ENCODE measurements at places on chromosomes 4 and X.

DNA sequence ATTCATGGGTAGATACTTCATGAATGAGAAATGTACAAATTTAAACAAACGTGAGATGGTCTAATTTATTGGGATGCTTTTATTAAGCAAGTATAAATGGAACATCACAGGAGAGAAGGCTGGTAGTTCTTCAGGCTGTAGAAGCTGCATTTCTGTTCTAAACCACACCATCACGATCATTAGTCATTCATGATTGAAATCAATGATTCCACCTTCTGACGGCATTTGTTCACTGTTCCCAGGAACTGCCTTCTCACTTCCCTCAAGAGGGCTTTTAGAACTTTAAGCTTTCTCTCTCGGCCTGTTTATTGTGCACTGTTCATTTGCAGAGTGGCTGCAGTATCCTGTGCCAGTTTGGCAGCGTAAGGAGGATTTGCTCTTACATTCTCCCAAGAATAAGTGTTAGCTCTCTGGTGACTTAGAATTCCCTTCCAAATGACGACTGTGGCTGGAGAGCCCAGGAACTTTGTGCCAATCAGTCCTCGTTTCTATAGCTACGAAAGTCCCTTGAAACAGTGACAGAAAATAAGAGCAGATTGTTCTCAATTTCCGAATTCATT is 54.7 kb downstream of the MFAP3L start:
- no peak for DNase-seq

DNA sequence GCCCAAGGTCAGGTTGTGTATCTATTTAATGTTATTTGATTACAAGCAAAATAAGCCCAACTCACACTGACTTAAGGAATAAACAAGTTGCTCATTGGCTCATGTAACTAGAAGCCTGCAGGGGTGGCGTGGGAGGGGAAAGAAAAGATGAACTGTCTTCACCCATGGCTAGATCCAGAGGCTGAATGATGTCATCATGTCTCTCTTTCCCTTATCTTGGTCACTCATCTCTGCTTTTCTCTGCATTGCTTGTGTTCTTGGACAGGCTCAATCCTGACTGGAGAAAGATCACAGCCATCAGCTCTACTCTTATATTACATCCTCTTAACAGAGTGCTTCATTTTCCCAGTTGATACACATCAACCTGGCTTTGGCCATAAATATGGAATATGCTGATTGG is 290.0 kb upstream of the DIAPH2 start:
- DNase-seq, result no peak

- DNase-seq, result no peak
Observed at GRCh38 chr4:171812665-171813525, at the start of gene GALNTL6. GALNTL6 (plus strand) TSS chr4:171813404.

GRCh38 chr4:66558651-66559050 is 888.4 kb upstream of the EPHA5 start:
- no peak for DNase-seq

DNA sequence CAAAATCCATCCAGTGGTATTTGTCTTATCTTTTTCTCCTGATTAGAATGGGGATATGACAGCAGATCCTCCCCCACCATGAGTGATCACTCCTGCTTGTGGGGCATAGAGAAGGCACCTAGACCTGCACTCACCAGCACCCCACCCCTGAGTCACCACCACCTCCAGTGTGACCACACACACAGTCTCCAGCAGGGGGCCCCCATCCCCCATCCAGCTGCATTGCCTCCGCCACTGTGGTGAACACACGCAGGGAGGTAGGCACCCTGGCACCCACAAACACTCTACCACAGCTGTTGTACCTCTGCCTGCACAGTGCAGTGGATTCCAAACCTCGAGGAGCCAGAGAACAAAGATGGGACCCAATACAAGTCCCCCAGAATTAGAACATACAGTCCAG is 9.0 kb upstream of the MAGEA8 start:
- DNase-seq, result no peak

DNA sequence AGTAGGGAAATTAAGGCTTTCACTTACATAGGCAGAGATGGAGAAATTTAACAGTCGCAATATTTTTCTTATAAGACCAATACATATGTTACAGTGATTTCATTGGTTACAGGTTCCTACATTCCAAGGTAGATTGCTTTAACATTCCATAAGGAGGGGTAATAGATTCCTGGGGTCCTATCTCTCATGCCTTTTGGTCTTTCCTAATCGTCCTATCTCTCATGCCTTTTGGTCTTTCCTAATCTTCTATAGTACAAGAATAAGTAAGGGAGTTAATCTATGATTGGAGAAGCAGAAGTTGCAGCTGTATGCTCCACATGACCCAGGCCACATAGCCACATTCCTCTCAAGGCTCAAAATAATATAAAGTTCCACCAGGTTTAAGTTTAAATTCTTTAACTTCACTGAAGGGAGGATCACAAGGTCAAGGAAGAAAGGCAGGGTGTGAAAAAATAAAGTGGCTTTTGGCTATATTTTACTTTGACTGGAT is 285.0 kb upstream of the BOD1L1 start:
- no peak for DNase-seq

DNA sequence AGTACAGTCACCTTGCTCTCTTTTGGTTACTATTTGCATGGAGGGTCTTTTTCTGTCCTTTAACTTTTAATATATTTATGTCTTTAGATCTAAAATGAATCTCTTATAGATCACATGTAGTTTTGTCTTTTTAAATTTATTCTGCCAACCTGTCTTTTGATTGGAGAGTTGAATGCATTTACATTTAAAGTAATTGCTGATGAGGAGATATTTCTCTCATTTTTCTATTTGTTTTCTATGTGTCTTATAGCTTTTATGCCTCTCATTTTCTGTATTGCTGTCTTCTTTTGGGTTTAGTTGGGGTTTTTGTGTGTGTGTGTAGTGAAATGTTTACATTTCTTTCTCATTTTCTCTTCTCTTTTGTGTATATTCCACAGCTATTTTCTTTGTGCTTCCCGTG is 123.5 kb downstream of the TBC1D19 start:
- DNase-seq, result no peak

DNA sequence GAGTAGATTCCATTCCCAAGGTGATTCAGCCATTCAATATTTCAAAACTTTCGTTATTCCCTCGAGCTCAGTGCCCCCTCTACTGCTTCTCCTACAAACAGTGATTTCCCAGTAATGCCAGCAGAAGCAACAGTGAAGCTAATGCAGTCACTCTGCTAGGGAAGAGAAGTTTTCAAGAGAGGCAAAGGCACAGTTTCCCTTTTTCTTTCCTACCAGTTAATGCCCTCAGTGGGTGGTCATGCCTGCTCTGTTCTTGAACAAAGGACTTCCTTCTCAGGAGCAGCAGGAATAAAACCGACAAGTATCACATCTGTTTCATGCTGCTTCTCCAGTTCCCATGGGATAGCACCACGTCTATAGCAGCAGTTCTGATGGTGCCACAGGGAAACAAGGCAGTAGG is 317.2 kb downstream of the TENM3 start:
- DNase-seq, result no peak

GRCh38 chr4:13445841-13446790 is 38.0 kb downstream of the RAB28 start:
- DNase-seq, result no peak

DNA sequence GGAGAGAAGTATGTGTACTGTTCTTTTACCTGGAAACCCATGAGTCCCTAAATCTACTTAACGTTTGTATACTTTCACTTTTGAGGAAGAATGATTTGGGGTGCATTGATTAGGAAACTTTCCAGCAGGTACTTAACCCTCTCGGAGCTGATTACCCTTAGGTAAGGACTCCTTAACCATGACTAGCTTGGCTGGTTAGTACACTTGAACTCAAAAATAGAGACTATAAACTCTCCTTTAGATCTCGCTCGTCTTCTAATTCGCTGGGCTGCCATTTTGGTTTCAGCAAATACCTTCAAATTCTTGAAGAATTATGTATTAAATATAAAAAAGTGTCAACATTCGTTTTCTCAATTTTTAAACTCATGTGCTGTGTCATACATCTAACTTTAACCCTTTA is 2.0 kb downstream of the USP9X start:
- DNase-seq, result no peak

DNA sequence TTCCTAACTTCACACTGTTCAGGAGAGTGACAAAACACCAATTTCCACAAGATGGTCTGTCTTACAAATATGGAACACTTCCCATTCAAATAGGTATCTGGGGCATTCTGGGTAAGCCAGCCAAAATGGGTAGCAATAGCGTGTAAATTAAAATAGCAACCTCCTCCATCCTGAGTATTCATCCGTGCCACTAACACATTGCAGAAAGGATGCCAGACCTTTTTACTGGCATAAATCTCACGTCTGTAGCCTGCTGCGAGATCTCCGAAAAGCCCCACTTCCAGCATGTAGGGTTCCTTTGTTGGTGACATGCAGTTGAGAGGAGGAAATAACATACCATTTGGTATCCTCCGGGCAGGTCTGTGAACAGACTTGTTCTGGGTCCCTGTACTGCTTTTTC is 52.7 kb upstream of the RAI2 start:
- DNase-seq, result no peak

All from LoVo (cell line).